ENCODE measurements at places on chromosomes 12 and 14. TPM values are rescaled to one million over a fixed set of nuclear protein-coding genes. Genes with fewer than 3 reads are reported as not detected.

DNA sequence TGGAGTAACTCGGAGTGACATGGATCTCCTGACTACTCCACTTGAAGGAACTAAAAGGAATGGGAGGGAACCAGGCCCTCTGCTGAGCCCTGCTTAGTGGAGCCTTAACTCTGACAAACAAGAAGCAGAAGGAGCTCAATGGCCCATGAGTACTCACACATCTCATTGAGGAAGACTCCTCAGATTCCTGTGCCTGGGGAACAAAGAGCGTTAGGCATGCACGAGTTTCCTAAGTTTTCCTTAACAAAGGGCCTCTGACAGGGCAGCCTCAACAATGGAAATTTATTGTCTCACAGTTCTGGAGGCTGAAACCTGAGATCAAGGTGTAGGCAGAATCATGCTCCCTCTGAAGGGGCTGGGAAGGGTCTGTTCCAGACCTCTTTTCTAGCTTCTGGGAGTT is 185.7 kb upstream of the NTF3 start:
- no peak overlapping the region for H3K27ac ChIP-seq
- H3K4me1 ChIP-seq, result peaks cover 25% of the 10 kb centered on the region
- H3K27me3 ChIP-seq, result no peaks in the 10 kb centered on the region
- H3K4me3 ChIP-seq, result no peak overlapping the region
- no peak for DNase-seq

Gene PLEKHD1
- total RNA-seq, result 0.14 TPM

- DNase-seq, result no peak
- no peak overlapping the region for H3K4me3 ChIP-seq
- no peaks in the 10 kb centered on the region for H3K4me1 ChIP-seq
- no peak overlapping the region for H3K27ac ChIP-seq
Observed at GRCh38 chr14:92398888-92399636, 76.1 kb downstream of the SLC24A4 start.

GRCh38 chr12:122194804-122195203 is 8.7 kb upstream of the B3GNT4 start:
- no peak overlapping the region for H3K4me3 ChIP-seq
- H3K27me3 ChIP-seq, result peaks cover 16% of the 10 kb centered on the region
- H3K27ac ChIP-seq, result no peak overlapping the region
- no peak for DNase-seq
- no peaks in the 10 kb centered on the region for H3K36me3 ChIP-seq

GRCh38 chr12:11513288-11513687 is 117.9 kb upstream of the PRB2 start:
- H3K27ac ChIP-seq, result no peak overlapping the region
- no peak overlapping the region for H3K4me3 ChIP-seq
- no peaks in the 10 kb centered on the region for H3K4me1 ChIP-seq
- peaks cover 15% of the 10 kb centered on the region for H3K27me3 ChIP-seq

- DNase-seq, result no peak
- H3K4me1 ChIP-seq, result peaks cover 18% of the 10 kb centered on the region
- no peak overlapping the region for H3K27ac ChIP-seq
- H3K27me3 ChIP-seq, result no peaks in the 10 kb centered on the region
- H3K4me3 ChIP-seq, result no peak overlapping the region
Observed at GRCh38 chr12:71303199-71303598, 136.4 kb upstream of the LGR5 start.

Gene DYRK4
- 43.1 TPM for total RNA-seq

DNA sequence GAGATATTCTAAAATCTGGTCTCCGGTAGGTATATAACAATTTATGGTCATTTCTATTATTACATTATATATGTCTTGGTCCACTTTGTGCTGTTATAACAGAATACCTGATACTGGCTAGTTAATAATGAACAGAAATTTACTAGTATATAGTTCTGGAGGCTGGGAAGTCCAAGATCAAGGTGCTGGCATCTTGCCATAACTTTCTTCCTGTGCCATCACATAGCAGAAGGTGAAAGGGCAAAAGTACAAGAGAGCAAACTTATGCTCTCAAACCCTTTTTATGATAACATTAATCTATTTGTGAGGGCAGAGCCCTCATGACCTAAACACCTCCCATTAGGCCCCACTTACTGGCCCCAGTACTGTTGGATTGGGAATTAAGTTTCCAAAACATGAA is 17.9 kb upstream of the BATF start:
- no peak overlapping the region for H3K27ac ChIP-seq
- peaks cover 3% of the 10 kb centered on the region for H3K36me3 ChIP-seq
- no peak overlapping the region for H3K4me3 ChIP-seq
- H3K27me3 ChIP-seq, result peaks cover 2% of the 10 kb centered on the region

- H3K4me1 ChIP-seq, result peaks cover 8% of the 10 kb centered on the region
- H3K4me3 ChIP-seq, result no peak overlapping the region
- H3K27me3 ChIP-seq, result peaks cover 5% of the 10 kb centered on the region
- DNase-seq, result no peak
- H3K27ac ChIP-seq, result no peak overlapping the region
- H3K36me3 ChIP-seq, result no peaks in the 10 kb centered on the region
Observed at GRCh38 chr12:115343601-115344000, 659.6 kb upstream of the TBX3 start.

Gene PTPRR
- 0.61 TPM for total RNA-seq

DNA sequence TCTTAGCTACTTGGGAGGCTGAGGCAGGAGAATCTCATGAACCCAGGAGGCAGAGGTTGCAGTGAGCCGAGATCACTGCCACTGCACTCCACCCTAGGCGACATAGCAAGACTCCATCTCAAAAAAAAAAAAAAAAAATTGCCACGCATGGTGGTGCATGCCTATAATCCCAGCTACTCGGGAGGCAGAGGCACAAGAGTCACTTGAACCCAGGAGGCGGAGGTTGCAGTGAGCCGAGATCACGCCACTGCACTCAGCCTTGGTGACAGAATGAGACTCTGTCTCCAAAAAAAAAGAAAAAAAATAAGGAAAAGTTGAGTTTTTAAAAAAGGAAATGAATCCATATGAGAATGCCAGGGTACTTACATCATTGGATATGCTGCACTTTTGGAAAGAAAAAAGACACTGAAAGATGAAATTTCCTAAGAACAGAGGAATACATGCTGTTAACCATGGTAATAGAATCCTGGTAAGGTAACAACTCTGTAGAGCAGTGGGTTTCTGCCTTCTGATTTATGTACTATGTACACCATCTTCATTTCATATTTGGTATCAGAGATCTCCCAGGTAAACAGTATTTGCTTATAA is 222.7 kb downstream of the ERC1 start:
- H3K4me3 ChIP-seq, result no peak overlapping the region
- no peak overlapping the region for H3K27ac ChIP-seq
- H3K36me3 ChIP-seq, result no peaks in the 10 kb centered on the region
- DNase-seq, result no peak

DNA sequence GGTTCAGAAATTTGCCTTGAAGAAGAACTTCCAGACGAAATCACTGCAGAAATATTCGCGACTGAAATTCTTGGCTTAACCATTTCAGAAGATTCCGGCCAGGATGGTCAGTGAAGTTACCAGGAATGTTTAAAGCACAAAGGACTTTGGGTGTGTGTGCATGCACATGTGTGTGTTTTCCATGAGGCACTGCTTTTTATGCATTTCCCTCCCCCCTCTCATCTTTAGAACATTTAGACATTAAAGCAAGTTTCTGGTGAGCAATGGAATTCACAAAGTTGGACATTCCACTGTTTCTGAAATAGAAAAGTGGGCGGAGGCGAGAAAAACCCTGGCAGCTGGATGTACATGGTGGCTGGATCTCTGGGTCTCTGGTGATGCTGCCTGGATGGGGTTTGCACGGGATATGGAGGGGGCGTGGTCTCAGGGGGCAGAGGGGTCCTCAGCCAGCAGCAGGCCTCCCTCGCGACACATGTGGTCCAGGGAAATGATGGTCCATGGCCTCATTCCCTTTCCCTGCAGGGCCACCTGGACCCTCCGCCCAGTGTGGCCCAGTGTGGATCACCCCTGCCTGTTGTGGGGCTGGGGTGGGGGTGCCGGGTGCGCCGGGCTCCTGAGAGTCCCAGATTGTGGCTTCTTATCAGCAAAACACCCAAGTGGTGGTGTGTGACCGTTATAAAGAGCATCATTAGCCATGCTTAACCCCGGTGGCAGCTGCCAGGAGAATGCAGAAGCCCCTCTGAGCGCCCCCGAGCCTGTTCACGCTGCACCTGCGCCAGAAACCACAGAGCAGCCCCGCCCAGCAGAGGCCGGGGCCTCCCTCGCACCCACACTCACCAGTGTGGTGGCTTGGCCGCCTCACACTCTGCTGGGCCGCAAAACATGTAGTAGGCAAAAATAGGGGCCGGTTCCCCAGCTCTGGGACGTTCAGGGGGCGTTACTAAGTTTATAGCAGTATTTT is 17.8 kb upstream of the BCL7A start:
- peaks cover 2% of the 10 kb centered on the region for H3K27me3 ChIP-seq
- H3K36me3 ChIP-seq, result peaks cover 9% of the 10 kb centered on the region
- H3K27ac ChIP-seq, result no peak overlapping the region
- peaks cover 13% of the 10 kb centered on the region for H3K4me1 ChIP-seq

- no peaks in the 10 kb centered on the region for H3K4me1 ChIP-seq
- H3K27ac ChIP-seq, result no peak overlapping the region
- no peak overlapping the region for H3K4me3 ChIP-seq
- peaks cover 1% of the 10 kb centered on the region for H3K36me3 ChIP-seq
Observed at GRCh38 chr12:38711054-38711453, 194.3 kb downstream of the CPNE8 start.

DNA sequence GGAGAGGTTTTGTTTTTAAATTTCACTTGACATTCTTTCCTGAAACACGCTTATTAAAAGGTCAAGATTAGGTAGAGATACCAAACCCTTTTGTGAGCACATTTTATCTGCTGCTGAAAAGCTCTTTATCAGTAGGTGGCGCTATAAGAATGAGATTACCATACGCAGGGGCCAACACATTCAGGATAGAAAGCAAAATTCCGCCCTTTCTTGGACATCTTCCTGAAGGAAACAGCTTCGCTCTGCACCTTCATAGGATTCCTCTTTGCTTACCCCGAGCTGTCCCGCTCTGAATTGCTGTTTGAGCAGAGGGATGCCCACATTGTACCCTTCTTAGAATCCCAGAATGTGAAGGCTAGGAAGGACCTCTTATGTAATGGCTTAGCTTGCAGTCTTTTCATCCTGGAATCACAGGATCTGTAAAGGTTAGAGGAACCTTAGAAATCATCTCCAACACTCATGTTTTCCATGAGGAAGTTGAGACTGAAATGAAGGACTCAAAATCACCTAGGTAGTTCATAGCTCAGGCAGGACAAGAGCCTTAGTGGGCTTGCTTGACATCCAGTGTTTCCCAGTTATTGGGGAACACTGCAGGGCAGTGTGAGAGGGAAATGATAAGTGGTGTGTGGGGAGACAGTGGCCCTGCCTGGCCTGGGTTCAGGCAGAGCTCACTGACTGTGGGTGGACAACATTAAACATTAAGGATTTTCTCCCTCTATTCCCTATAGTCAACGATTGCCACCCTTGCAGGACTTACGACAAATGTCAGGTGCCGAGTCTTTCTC is 38.7 kb upstream of the CRY1 start:
- no peak overlapping the region for H3K4me3 ChIP-seq
- DNase-seq, result peak; percentile 36
- H3K27ac ChIP-seq, result peak overlapping the region; percentile 39
- H3K36me3 ChIP-seq, result no peaks in the 10 kb centered on the region
- H3K4me1 ChIP-seq, result peaks cover 24% of the 10 kb centered on the region

DNA sequence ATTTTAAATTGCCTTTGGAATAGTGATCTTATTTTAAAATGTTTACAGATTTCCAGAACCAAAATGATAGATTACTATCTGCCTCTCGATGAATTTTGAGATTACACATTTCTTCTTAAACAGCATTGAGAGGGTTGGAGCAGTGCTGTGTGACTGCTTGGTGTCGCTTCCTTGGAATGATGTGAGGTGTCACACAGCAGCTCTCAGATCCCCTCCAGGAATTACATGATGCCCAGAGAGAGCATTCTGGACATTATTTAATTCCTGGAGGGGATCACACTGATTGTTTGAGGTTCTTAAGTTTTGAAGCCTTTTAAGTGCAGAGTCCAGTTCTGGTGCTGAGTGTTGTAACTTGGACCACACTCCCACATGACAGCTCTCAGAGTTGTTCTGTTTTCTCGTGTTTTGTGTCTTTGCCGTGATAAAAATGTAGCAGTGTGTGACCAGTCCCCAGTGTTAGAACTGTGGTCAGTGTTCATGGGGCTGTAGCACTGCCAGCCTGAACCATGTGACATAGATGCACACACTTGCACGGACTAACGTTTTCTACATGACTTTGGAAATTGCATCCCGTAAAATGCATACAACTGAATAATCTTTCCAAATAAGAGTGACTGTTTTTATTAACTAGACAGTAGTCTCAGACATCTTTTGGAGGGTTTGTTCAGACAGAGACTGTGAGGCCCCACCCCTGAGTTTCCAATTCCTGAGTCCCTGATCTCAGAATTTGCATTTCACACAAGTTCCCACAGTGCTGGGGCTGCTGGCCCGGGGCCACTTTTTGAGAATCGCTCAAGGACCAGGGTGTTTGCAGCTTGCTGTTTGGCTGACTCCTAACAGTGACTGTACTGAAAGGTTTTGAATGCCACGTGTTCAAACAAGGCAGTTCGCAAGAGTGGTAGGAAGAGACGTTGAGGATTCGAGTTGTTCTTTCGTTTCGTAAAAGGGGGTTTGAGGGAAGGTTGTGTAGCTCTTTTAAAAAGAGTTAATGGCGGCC is 26.0 kb downstream of the XRCC3 start:
- H3K27ac ChIP-seq, result no peak overlapping the region
- H3K4me3 ChIP-seq, result no peak overlapping the region
- no peaks in the 10 kb centered on the region for H3K4me1 ChIP-seq
- H3K27me3 ChIP-seq, result no peaks in the 10 kb centered on the region
- H3K36me3 ChIP-seq, result peaks cover 3% of the 10 kb centered on the region

Gene TMEM233
- not detected for total RNA-seq

DNA sequence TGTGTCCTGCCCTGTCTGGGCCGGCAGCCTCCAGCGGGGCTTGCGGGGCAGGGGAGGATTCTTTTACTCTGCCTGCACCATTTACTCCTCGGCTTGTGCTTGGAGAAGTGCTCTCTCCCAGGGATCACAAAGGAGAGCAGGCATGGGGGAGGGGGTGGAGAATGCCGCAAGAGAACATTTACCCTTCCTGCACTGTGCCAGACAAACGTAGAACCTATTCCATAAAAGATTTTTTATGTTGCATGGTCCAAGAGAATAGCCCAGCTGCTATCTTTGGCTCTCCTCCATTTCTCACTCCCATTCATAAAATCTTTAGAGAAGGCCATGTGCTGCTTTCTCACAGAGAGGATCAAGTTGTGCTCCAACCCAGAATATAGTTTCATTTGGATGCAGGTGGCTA is 159.4 kb downstream of the SPTSSA start:
- DNase-seq, result no peak
- H3K36me3 ChIP-seq, result no peaks in the 10 kb centered on the region
- no peak overlapping the region for H3K27ac ChIP-seq
- peaks cover 14% of the 10 kb centered on the region for H3K4me1 ChIP-seq
- H3K4me3 ChIP-seq, result no peak overlapping the region
